ENCODE measurements at places on chromosomes 1 and 21.

DNA sequence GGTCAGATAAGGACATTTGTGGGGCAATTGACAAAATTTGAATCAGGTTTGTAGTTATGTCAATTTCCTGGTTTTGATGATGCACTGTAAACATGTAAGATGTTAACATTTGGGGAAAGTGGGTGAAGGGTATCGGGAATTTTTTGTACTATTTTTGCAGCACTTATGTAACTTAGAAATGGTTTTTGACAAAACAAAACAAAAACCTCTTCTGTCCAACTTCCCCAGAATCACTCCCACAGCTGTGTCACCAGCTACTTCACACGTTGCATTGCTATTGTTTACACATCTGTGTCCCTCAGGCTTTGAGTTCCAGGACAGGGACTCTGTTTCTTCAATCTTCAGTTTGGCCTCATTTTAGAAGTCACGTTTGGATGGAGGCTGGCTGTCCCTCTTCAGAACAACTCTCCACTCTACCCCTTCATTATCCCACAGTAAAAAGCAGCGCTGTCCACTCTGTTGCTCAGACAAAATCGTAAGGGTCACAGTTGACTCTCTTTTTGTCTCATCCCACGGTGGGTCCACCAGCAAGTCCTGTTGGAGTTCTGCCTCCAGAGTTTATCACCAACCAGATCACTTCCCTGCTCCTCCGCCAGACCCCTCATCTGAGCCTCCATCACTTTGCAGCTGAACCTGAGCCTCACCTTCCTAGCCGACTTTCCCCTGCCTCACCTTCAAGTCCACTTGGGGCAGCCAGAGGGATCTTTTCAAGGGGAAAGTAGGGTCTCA, 63.2 kb downstream of the NENF start:
- DNase-seq, result no peak

DNA sequence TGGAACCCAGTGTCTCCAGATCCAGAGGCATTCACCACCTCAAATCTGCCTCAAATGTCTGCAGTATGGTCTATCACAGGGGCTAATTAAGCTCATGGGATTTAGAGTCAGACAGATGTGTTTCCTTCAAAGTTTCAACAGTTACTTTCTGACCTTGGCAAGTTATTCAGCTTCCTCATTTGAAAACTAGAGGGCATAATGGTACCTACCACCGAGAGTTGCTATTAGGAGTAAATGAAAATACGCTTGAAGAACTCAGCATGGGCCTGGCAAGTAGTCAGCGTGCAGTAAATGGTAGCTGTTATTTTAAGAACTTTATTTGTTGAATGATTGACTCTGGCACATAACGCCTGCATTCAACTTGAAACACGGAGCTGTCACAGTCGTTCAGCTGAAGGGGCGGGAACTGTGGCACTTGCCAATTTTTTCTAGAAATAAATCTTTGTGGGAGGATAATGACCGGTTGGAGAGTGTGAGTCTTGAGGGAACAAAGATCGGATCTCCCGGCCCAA, 1.2 kb upstream of the CAP1 start:
- DNase-seq, result peak; percentile 59

DNA sequence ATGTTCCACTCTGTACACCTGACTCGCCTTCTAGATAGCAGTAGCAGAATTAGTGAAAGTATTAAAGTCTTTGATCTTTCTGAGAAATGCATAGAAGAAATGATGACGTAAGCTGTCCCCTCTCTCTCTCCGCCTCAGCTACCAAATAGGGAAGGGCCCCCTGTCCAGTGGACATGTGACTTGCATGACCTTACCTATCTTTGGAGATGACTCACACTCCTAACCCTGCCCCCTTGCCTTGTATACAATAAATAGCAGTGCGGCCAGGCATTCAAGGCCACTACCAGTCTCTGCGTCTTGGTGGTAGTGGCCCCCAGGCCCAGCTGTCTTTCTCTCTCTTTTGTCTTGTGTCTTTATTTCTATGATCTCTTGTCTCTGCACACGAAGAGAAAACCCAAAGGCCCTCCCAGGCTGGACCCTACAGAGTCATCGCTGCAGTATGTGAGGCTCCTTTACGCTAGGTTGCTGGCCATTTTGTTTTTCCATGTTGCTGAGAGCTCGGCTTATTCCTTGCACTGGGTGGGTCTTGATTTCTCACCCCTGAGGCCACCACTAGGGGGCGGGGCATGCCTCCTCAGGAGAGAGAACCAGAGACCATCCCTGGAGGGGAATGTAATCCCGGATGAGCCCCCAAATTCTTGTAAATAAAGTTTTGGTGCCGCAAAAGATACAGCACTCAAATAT, 16.0 kb upstream of the ZBTB8B start:
- DNase-seq, result peak; percentile 25

DNA sequence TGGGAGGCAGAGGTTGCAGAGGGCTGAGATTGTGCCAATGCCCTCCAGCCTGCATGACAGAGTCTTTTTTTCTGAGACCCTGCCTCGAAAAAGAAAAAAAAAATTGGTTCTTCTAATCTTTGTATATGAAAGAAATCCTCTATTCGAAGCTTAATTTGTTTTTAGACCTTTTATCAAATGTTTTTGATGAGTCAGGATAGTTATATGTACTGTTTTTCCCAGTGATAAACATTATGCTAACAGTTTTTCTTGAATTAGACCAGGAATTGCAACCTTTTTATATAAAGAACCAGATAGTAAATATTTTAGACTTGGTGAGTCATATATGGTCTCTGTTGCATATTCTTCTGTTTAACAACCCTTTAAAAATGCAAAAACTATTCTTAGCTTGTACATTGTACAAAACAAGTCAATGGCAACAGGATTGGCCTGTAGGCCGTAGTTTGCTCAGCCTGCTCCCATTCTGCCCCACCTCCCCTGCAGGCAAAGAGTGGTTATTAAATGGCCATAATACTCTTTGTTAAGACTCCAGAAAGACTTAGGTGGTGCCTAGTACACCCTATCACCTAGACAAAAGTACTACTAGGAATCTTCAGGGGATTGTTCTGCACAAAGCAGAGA, 45.2 kb downstream of the LYST start:
- DNase-seq, result peak; percentile 58

DNA sequence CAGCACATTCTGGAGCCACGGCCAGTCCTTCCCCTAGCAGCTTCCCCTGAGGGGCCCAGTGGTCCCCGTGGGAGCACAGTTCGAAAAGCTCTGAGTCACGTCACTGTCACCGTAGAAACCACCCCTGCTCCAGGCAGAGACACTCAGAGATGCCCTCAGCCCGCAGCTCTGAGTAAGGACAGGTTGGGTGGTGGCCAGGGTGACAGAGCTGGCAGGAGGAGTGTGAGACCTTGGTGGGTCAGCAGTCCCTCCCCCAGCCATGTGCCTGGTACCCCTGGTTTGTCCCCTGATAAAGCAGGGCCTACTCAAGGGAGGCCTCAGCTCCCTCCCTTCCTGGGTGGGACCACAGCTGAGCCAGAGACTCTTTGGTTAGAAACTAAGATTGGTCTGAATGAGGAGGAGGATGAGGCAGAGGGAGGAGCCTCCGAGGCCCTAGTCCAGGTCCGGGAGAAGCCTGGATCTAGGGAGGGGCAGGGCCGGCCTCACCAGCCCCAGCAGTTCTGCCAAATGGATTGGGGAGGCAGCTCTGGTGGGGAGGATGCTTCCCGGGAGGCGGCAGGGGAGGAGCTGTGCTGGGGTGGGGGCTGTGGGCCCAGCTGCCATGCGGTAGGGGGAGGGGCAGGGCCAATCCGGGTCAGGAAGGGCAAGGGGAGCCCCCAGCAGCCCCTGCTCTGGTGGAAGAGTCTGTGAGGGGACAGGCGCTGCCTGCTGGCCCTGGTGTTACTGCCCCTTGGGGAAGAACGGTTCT, 55.2 kb downstream of the SLC9A1 start:
- DNase-seq, result peak; percentile 83

DNA sequence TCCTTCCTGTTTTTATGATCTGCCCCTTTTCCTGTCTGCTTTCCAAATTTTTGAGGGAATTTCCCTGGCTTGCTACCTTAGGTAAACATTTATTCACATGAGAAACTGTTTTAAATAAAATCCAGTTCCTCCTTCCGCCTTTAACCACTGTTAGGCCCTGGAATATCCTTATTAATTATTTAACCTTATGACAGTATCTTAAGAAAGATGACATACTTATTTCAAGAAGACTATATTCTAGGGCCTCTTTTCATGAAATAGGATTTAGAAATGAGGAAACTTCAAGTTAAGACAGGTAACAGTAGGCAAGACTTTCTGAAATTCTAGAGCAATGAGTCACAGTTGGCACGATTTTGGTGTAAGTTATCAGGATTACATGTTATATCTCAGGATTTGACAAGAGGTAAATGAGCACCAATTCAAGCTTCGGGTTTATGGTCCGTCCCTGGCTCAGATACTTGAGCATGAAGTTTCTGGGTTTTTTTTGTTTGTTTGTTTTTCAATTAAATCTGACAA, 2.0 kb upstream of the TNFSF18 start:
- no peak for DNase-seq

DNA sequence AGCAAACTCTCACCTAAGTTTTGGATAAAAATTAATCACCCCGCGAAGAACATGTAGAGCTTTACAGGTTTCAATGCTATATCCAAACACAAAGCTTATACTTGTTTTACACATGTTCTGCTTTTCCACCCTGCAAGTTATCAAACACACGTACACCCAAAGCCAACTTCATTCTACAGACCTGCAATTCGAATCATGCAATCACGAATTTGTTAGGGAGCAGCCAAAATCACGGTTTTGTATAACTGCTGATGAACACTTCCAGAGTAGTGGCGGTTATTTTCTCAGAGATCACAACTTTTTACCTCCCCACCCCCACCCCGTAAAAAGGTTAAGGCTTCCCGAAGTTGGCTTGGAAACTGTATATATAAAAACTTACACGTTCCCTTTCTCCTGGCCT, 1.4 kb downstream of the HMGN1 start:
- no peak for DNase-seq

GRCh38 chr1:99306056-99306455, 41.8 kb downstream of the PLPPR4 start:
- DNase-seq, result no peak

- DNase-seq, result peak; percentile 64
Observed at GRCh38 chr1:37814252-37814651, 6.2 kb upstream of the YRDC start.

- DNase-seq, result no peak
Observed at GRCh38 chr21:9837946-9838737, 683.2 kb upstream of the TPTE start.

GRCh38 chr21:35528116-35529042, 479.3 kb upstream of the RUNX1 start:
- DNase-seq, result no peak

GRCh38 chr1:156498432-156499193, 2.0 kb downstream of the MEF2D start:
- DNase-seq, result peak; percentile 62

- DNase-seq, result no peak
Observed at GRCh38 chr1:11499601-11500331, 20.8 kb downstream of the DISP3 start.

GRCh38 chr1:222697826-222698225, 14.5 kb downstream of the AIDA start:
- DNase-seq, result peak; percentile 48

GRCh38 chr1:54378157-54378873, 27.9 kb downstream of the SSBP3 start:
- no peak for DNase-seq

DNA sequence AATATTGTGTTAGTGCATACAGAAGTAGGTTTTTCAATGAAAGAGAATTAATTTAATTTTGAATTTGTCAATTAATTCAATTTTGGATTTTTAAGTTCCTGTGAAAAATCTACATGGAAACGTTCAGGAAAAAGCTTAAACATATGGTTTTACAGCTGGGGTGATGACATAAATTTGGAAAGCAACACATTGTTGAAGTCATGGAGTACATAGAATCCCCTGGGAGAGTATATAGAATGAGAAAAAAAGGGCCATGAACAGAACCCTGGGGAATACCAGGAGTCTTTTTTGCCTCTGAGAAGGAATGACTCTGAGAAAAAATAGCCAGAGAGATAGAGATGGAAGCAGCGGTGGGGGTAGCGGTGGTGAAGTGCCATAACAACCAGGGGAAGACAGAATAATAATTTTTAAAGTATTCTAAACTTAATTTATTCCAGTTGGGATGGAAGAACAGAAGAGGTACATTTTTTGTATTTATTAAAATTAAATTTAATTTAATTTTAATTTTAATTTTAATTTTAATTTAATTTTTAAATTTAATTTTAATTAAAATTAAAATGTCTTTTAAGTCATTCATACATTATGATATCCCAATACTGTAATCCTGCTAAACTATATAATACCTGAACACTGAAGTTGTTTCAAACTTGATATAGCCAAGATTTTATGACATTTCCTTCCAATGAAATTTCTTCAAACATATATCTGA, 48.9 kb downstream of the NME7 start:
- peak; percentile 16 for DNase-seq

GRCh38 chr21:18716578-18717138, 313.1 kb upstream of the TMPRSS15 start:
- no peak for DNase-seq

- no peak for DNase-seq
Observed at GRCh38 chr1:86517336-86517735, 29.5 kb upstream of the CLCA4 start.

DNA sequence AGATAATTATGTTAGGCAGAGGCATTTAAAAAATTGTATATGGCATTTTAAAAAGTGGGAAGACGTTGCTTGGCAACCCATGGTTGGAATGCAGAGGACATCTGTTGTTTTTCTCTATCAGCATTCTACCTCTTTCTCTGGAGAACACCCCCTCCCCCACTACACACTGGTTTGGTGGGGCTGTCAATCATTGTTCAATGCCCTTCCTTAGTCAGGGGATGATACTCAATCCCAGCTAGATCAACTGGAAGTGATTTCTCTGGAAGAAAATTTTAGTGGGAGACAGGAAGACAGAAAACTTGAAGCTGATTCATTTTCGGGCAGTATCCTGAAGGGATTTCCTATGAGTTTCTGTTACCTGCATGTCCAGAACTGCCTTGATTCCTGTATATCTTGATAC, 35.7 kb upstream of the CAP1 start:
- DNase-seq, result no peak

- peak; percentile 48 for DNase-seq
Observed at GRCh38 chr1:7783178-7783711, 846 bp upstream of the PER3 start.

DNA sequence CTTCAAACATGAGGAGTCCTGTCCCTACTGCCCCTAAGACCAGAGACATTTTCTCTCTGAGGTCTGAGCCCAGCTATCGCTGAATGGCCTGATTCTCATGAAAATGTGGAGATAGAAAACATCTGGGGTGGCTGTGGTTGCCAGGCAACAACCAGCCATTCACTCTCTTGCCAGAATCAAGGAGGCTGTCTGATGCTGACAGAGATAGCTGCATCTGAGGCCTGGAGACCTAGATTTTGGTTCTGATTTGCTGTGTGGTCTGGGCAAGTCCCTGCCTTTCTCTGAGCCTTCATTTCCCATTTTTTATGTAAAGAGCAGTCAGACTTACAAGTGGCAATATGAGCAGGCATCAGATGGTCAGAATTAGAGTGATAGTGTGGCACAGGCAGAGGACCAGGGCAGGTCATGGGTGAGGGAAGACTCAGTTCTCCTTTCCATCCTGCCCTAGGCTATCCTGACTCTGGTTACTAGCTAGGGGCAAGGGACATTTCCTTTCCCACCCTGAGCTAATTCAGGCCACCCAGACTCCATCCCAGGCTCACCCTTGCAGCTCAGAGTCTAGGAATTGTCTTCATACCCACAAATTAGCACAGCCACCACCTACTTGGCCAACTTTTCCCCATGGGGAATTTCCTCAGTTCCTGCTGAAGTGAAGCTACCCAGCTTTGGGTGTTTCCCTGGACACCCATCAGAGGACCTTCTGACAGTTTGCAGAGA, 20.0 kb upstream of the RNF19B start:
- DNase-seq, result peak; percentile 74
